ENCODE measurements at places on chromosomes 2 and 18.

- DNase-seq: no peak
Measured at GRCh38 chr2:154706660-154707059, 8.2 kb downstream of the KCNJ3 start.

GRCh38 chr18:42100248-42100647 is 145.2 kb downstream of the PIK3C3 start:
- DNase-seq: no peak

GRCh38 chr2:27942612-27943547 is 52.4 kb downstream of the BABAM2 start:
- DNase-seq: no peak

DNA sequence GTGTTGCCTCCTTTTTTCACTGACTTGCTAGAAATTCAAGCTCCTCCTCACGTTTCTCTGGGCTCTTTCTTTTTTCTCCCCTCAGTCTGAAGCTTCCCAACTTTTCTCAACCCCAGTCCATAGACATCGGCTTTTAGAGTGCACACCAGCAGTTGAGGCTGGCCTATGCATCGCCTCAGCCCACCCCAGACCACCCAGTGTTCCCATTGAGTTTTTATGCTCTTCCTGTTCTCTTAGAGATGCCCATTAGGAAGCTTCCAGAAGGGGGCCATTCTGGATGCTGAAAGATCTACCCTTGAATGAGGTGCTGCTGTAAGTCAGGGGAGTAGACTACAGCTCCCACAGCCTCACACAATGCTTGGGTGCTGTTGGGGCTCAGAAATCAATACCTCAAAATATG is 12.0 kb upstream of the GYPC start:
- DNase-seq: no peak

GRCh38 chr2:98028101-98028561 is 32.4 kb upstream of the TMEM131 start:
- DNase-seq: no peak

DNA sequence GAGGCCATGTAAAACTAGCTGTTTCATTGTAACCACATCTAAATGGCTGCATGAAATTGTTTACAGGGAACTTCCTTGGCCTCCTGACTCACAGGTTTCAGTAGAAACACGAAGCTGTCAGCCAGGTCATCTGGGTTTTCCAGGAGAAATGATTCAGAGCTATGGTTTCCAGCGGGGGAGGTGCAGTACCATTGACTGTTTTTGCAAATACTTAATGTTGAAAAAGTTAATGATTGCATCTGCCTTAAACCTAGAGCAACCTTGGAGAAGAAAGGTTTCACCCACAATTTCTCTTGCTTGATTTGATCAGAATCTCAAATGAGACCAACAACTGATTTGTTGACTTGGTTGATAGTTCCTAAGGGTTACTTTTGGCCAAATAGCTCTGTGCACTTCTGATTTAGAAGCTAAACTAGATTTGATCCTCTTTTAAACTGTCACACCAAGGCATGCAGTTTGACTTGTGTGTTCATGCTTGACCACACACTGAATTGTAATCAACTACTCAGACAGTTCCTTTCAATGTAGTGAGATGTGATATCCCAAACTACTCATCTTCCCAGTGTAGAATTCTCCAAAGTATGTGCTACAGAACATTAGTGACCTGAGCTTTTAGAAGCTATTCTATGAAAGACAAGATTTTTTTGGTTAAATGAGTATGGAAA is 193.5 kb upstream of the CHST9 start:
- no peak for DNase-seq

- DNase-seq: no peak
Measured at GRCh38 chr2:51103205-51103604, 71.3 kb upstream of the NRXN1 start.

- DNase-seq: no peak
Measured at GRCh38 chr18:48939205-48940097, 11.3 kb downstream of the SMAD7 start.

DNA sequence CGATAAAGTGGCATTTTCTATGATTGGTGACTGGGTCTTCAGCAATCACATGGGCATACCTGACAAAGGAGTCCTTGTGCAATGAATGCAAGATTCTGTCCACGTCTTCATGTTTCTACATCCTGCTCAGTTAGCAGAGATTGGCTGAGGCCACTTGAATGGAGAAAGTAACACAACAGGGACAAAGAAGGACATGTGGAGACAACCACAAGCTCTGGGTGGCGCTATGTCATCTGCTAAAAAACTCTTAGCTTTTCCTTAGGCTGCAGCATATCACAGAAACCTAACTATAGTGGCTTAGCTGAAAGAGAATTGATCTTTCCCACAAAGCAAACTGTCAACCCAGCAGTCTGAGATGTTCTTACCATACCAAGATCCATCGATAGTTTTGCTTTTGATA is 1109.7 kb downstream of the SOCS6 start:
- no peak for DNase-seq

- DNase-seq: no peak
Measured at GRCh38 chr18:43007365-43007764, 108.1 kb downstream of the RIT2 start.

GRCh38 chr2:170771421-170771937 is 1.3 kb downstream of the ERICH2 start:
- no peak for DNase-seq

DNA sequence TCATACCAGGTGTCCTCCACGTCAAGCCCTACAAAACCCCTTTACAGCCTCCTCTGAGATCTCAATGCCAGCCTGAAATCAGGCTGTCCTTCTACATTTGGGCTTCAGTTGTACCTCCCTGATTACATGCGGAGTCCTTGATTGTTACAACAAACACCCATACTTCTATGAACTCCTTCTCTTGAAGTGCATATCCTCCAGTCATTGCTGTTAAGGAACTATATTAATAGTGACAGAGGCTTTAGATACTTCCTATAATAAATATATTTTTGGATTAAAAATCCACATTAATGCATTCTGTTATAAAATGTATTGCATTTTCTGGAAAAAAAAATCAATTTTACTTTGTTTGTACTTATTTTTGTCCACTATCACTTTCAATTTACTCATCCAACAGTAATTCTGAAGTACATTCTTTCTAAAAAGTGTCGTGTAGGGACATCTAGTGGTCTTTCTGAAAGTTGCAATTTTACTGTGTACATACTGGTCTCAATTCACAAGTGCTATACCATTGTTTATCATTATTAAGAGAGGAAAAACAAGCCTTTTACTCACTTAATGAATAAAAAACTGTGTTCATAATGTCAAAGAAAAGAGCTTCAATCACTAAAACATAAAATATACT is 316.4 kb downstream of the DSEL start:
- peak; percentile 9 for DNase-seq

Data from NCI-H524 treated with DMSO at 0.1 percent for 48 hours (cell line).